ENCODE measurements at places on chromosomes 5 and 9.

GRCh38 chr9:34590381-34591247 lies 1.1 kb upstream of the CNTFR start:
- no peak for DNase-seq

DNA sequence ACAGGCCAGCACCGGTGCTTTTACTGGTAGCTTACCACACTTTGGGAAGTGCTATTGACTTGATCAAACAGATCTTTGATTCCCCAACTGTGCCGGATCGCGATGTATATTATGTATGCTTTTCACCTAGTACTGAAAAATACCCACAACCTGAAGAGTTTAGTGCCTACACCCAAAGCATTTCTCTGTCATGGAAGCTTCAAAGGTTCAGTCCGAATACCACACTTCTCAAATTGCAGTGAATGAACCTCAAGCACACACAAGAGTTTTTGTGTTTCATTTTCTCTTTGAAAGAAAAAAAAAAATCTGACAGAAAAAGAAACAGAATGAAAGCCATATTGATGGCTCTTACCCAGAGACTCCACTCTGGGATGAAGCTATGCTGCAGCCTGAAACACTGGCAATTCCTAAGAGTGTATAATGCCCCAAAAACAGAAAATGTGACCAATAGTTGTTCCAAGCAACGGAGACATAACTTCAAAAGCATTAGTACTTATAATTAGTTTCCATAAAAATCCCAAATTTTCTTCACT lies 100.9 kb downstream of the EBF1 start:
- DNase-seq: no peak

- DNase-seq: no peak
These were observed 9.5 kb downstream of the ZNF367 start for GRCh38 chr9:96408409-96409280.

DNA sequence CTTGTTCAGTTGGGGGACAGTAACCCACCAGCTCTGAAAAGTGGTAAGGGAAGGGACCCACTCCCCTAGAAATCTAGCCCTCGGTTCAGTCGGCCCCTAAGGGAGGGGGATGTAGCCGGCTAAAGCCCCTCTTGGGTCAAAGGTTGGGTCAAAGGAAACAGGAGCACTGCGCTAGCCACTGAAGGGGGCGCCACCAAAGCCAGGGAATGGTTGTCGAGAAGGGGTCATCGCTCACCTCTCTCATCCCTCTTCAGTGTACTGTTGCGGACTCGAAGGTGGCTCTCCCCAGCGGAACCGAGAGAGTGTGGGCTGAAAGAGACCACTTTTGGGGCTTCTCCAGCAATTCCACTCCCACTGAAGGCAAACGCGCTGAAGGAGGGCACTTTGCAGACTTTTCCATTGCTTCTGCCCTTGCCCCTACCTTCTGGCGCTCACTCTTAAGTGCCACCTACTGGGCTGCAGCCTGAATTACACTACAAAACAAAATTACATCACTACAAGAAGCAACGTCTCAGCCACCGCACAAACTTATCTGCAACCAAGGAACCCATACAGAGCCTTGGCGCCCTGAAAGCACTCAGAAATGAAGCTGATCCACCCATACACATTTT lies 396.9 kb downstream of the PDE4D start:
- DNase-seq: peak; percentile 2

DNA sequence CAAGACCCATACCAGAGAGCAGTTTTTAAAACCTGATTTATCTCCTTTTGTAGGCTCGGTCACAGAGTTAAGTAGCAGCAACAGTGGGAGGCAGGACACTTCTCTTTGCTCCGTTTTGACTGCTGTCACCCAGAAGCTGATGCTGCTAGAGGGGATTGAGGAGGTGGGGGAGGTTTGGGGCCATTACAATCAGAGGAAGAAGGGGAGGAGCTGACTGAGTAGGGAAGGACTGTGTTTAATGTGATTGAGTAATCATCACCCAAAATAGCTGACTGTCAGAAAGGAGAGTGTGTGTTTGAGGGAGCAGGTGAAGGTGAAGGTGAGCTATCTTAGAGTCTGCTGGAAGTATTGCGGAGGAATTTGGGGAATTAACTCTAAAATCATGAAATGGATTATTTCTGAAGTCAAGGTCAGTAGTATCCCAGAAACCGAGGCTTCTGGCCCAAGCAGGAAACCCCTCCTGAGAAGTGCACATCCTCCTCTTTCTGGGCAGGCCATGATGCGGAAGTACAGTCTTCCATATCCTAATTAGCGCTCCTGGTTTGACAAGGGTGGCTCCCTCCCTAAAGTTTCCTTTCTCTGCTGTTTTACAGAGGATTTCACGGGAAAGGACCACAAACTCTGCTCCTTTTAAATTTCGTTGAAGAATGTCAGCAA lies 214.9 kb downstream of the PLK2 start:
- no peak for DNase-seq

GRCh38 chr5:14726066-14726838 lies 61.7 kb downstream of the OTULIN start:
- no peak for DNase-seq

GRCh38 chr5:125269926-125270325 lies 523.5 kb upstream of the ZNF608 start:
- DNase-seq: no peak

GRCh38 chr5:177473443-177474001 lies at the start of gene DBN1:
Gene DBN1 (minus strand): TSS chr5:177473634. CDS start chr5:177473521, 113 bp downstream.
- peak; percentile 95 for DNase-seq

GRCh38 chr5:58498340-58498942 lies 7.2 kb downstream of the GAPT start:
- DNase-seq: no peak

- no peak for DNase-seq
These were observed 19.9 kb downstream of the ENHO start for GRCh38 chr9:34502891-34503290.

DNA sequence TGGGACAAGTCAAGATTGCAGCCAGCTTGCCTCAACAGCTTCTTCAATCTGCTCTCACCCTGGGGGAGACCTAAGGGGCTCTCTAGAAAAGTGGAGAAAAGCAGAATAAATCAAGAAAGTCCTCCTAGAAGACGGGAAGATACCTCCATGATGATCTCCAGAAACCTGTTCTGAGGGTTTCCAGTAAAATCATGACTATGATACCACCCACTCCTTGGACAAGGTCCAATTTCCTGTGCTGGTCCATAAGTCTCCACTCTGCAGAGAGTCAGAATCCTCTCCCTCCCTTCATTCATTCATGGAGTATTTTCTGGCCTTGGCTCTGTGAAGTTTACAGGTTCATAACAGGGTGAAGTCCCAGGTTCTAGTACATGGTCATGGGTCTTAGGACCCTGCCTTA lies 168.6 kb downstream of the SLC12A2 start:
- DNase-seq: no peak

DNA sequence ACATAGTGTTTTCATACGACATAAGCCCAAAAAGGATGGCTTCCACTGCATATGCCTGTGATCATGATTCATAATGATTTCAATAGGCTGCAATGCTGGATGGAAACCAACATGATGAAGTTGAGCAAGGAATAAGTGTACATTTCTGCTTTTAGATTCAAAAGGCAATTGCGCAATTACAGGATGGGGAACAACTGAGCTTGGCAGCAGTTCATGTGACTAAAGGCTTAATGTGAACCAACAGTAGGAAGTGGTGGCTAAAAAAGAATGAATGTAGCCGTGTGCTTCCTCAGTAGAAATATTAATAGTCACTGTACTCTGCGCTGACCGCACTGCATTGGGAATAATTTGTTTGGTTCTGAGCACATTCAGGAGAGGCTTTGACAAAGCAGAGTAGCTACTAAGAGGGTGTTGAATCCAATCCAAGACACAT lies 51.2 kb downstream of the SLC1A3 start:
- DNase-seq: no peak

DNA sequence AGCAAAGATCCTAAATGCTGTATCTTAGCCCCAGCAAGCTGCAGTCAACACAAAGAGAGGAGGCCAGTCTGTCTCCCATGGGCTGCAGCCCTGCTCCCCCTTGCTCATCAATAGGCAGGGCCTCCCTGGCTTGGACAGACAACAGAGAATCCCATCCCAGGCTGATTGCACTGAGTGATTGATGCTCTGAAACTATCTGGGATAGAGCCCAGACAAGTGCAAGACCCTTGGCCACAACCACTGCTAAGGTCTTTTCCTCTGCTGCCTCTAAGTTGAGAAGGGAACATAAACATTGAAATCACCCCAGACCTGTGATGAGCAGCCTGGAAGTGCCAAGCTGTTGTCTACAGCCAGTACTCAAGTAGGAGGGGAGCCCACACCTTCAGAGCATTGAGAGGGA lies 661.0 kb upstream of the CDH18 start:
- DNase-seq: no peak

DNA sequence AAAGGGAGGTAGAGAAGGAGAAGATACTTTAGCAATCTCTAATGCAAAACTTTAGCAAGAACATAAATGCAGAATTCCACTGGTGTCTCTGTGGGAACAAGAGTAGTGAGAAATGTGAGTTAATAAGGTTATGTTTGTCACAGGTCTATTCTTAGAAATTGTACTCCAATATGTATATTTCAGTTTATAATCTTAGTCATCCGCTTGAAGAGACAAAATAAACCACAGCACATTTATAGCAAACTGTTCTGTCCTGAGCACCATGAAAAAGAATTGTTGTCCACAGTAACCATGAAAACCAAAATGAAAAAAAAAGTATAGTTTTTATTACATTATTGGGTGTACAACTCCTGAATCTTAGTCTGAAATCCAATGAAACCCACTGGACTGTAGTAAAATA lies 93.6 kb upstream of the TSLP start:
- DNase-seq: no peak

- no peak for DNase-seq
These were observed 11.1 kb upstream of the MED27 start for GRCh38 chr9:132090771-132091170.

- DNase-seq: no peak
These were observed 44.2 kb downstream of the SH3PXD2B start for GRCh38 chr5:172410160-172410559.

DNA sequence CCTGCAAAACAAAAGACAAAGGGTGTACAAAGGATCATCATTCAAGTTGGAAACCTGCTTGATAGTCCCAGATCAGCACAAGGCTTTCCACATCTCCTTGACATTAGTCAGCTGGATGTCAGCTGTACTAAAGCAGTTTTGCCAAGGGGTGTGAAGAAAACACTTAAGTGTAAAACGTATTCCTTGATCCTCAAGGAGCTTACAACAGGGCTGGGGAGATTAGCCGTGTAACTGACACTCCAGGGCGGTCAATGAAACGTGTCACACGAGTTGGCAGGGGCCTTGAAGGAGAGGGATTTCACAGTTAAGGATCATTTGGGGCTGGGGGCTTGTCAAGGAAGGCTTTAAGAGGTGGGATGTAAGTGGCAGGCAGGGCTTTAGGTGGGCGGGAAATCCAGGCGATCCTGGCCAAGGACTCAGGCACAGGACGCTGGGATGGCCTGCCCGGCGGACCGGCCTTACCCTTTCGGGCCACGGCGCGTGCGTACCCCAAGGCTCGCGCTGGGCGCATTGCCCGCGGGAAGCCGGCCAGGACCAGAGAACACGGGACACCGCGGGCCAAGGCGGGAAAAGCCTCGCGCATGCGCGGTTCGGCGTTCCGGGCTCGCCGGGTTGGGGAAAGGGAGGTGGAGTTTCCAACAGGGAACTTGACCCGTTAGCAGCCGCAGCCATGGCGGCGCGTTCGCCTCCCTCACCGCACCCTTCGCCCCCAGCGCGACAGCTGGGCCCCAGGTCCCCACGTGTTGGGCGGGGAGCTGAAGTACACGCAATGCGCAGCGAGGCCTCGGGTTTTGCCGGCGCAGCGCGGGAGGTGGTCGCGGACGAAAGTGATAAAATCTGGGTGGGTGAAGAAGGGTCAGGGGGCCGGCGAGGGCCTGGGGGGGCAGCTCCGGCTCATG lies at the start of gene CNTLN:
Gene CNTLN (plus strand): TSS at position 645 of the 899 bp plus-strand sequence. CDS start 26 bp downstream, at position 671.
- DNase-seq: peak; percentile 85

GRCh38 chr5:170426149-170426767 lies 37.1 kb upstream of the KCNMB1 start:
- DNase-seq: no peak

- DNase-seq: no peak
These were observed 724 bp downstream of the NR2F1-AS1 start for GRCh38 chr5:93580063-93580926.

GRCh38 chr5:172321593-172321992 lies 38.0 kb upstream of the UBTD2 start:
- no peak for DNase-seq
